ENCODE measurements at places on chromosomes 3 and 15.

- no peak for DNase-seq
These were observed 5.6 kb upstream of the MAGEF1 start for GRCh38 chr3:184717399-184717983.

DNA sequence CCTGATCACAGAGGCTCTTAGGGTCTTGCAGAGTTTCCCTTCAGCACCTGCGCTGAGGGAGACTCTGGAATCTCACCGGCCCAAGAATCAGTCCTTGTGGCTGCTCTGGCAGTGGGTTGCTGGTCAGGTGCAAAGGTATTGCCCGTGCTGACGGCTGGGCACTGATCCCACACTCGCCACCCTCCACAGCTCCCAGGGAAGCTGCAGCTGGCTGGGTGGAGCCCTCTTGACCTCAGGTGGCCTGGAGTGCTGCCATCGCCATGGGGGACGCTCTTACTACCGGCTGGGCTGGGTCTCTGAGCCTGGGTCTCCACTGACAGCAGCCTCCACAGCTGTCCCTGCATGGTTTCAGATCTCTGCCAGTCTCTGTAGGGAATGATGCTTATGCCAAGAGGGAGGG is 52.6 kb upstream of the EPHB3 start:
- no peak for DNase-seq

DNA sequence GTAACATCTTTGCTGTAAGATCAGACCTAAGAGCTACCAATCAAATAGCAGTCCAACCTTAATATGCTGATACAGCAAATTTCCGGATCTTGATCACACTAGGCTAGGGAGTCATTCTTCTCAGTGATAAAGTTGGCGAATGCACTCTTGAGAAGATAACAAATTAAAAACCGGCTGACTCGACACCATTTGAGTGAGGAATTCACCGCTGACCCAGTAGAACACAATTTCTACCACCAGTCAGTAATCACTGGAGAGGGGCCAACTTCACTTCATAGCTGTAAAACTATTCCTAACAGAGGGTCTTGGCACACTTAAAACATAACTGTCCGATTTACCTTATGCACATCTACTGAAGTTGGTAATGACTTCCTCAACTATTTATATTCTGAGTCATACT is 47.2 kb downstream of the MEIS2 start:
- no peak for DNase-seq

DNA sequence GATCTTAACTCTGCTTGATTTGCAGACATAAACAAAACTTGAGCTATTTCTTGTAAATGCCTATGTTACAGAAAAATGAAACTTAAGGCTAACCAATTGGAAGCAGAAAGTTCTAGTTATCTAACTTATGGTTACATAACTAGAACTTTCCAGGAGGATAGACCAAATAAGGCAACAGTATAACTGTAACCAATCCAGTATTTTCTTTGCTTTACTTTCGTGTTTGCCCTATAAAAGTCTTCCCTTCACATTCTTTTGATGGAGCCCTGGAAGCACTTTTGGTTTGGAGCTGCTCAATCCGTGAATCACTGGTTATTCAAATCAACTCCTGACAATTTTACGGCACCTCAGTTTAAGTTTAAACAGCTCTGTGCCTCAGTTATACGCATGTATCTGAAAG is 164.6 kb downstream of the SUCLG2 start:
- no peak for DNase-seq

- DNase-seq: no peak
These were observed 1.4 kb downstream of the CRTC3 start for GRCh38 chr15:90531147-90531546.

DNA sequence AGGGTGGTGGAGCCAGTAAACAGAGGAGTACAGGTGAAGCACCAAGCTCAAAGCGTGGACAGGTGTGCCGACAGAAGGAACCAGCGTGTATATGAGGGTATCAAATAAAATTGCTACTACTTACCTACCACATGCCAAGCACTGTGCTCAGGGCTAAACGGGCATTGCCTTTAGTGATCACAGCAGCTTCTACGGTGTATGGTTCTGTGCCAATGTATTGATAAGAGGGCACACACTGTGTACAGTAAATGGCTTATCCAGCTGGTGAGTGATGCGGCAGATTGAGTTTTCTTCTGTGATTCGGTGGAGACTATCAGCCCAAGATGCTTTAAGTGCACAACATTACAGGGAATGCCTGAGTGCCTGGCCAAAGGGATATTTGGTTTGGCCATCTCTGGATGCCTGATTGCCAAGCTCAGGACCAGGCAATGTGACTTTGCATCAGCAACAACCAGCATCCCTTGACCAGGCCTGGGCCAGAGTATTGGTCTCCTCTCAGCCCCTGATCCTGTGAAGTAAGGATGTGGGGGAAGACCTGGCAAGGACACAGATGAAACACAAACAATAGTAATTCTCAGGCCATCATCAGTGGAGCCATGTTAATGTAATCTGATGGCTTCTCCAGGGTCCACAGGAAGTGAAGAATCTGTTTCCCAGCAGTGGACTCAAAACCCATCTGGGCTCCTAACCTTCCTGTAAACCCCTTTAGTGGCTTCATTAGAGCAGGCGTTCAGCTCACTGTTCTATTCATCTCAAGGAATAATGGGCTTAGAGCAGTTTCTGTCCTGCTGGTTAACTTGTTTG is 14.1 kb downstream of the STARD5 start:
- no peak for DNase-seq

- no peak for DNase-seq
These were observed 150.9 kb upstream of the UBE2E2 start for GRCh38 chr3:23052208-23052607.

DNA sequence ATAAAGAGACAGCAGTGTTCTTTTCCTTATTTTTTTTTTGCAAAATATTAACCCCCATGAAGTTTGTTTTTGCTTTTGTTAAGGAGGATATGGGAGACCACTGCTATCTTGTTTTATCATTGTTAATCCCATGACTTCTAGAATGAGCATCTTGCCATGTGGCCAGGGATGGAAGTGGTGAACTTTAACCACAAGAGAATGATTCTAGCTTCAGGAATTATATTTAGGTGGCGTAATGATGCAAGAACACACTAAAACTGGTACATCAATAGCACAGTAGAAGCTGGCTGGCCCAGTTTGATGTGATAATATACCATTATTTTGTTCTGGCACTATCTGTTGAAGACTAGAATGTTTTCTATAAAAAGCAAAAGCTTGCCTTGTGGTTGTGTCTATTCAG is 720.9 kb downstream of the GRM7 start:
- DNase-seq: no peak

DNA sequence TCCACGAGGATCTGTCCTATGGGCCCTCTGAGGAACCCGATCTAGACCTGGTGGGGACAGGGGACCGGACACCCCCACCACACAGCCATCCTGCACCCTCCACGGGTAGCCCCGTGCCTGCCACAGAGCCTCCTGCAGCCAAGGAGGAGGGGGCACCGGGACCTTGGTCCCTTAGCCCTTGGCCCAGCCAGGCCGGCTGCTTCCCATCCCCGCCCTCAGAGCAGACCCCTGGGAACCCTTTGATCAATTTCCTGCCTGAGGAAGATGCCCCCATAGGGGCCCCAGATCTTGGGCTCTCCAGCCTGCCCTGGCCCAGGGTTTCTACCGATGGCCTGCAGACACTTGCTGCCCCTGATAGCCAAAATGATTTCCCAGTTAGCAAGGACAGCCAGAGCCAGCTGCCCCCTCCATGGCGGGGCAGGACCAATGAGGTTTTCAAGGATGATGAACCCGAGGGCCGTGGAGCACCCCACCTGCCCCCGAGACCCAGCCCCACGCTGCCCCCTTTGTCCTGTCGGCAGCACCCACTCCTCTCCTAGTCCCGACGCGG is 91.5 kb downstream of the TBC1D2B start:
- no peak for DNase-seq

- no peak for DNase-seq
These were observed 102.5 kb upstream of the COL6A5 start for GRCh38 chr3:130242850-130243569.

DNA sequence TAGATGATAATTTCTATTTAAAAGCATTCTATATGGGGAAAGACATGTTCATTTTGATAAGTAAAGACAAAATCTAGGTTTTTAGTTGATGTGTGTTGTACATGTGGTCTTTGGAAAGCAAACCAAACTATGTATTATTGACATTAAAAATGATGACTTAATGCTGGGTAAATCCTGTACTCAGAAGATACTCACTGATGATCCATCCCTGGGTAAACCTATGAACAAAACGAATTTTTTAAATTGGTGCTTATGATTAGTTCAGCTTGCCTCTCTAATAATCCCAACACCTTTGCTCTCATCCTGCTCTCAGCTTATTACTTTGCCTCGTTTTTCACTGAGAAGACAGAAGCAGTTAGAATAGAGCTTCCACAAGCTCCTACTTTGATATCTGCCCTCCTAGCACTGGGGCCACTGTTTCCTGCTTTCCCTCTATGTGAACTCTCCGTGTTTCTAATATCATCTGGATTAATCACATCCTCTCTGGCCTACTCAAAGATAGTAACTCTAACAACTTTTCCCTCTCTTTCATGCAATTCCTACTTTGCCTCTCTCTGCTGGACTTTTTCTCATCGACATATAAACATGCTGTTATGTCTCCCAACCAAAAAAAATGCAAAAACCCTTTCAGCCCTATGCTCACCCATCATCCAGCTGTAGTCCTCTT is 29.3 kb downstream of the RARRES1 start:
- DNase-seq: no peak

DNA sequence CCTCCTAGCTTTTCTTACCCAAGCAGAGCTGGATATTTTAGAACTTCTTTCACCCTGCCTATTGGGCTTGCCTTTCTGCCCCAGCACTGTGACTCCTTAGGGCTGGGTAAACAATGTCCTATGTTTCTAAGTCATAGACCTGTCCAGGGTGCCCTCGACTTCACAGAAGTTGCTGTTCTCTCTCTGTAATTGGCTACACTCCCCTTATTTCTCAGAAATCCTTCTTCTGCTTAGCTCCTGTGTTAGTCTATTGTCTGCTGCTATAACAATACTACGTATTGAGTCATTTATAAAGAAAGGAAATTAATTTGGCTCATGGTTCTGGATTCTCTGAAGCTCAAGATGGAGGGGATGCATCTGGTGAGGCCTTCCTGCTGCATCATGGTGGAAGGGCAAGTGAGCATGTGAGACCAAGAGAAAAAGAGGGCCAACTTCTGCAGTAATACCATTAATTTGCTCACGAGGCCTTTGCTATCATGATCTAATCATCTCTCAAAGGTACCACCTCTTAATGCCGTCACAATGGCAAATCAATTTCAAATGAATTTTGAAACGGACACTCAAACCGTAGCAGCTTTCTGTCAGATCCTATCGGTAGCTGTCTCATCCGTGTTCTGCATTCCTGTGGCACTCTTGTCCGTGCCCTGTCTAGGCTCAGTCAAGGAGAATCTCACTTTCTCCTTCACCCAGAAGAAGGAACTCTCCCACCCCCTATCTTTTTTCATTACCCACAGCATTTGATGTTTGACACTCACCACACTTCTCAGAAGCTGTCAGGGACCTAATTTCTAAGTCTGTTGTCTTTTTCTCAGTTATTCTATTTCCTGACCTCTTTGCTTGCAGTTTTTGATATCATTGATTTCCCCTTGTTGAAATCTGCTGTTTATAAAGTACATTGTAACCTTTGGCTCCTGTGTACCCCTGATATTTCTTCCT is 22.3 kb upstream of the GPR171 start:
- DNase-seq: no peak

DNA sequence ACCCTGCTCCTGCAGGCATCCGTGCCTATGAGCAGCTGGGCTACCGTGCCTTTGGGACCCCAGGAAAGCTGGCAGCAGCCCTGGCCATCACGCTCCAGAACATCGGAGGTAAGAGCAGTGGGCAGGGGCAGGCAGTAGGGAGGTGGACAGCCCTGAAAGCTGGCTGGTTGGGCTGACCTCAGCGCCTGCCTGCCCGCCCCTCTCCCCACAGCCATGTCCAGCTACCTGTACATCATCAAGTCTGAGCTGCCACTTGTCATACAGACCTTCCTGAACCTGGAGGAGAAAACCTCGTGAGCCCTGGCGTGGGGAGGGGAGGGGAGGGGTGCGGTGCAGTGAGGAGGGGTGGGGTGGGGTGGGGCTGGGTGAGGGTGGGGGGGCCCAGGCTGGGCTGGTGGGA is 10.5 kb downstream of the SLC38A3 start:
- DNase-seq: no peak

- no peak for DNase-seq
These were observed 27.0 kb upstream of the UBE3A start for GRCh38 chr15:25465835-25466234.

DNA sequence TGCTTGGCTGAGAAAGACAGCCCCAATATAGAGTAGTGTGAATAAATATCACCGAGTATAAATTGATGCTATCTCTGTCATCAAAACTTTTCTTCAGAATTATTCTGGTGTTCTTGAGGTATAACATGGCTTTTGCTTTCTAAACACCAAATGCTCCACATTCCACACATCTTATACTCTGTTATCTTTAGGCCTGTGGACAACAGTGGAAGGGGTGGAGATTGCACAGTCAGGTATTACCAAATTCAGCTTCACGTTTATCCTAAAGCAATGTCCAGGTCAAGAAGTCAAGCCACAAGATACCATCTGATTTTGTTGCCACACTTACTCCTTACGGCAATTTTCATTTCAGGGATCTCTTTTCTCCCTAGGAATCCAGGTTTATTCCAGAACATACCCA is 394.8 kb downstream of the SI start:
- no peak for DNase-seq

DNA sequence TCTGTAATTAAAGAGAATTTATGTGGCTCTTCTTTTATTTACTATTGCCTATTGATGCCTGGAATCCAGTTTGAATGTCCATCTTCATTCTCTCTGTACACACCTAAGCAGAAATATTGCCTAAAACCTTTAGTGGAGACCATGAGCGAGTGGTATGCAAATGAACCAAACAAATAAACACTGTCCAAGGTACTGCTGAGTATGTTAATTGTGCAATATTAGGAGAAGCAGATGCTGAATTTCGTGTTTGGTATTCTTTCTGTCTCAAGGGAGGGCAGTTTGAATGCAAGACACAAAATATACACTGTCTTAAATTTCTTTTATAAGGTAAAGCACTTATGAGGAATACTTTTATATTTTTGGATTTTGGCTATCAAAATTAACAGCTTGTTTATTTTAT is 440.9 kb downstream of the RBMS3 start:
- DNase-seq: no peak

- no peak for DNase-seq
These were observed 253.1 kb downstream of the CGGBP1 start for GRCh38 chr3:87805670-87806069.

DNA sequence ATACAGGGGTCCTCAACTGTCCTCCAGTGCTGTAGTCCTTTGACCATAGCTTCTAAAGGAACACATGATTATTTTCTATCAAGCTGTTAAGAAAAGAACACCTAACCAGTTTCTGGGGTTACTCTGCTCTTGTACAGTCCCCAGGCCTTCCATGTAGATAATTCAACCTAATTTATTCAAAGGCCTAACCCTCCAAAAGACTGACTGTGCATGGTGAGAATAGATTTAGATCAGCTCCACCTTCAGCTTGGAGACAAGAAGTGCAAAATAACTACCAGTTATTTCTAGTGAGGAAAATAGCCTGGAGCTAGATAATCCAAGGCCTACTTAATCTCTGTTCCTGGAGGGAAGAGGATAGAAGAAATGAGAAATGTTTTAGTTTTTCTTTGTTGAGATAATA is 87.9 kb downstream of the GMNC start:
- no peak for DNase-seq

- no peak for DNase-seq
These were observed 5.9 kb downstream of the STOML1 start for GRCh38 chr15:73986055-73986775.

GRCh38 chr15:67747921-67748320 is 77.4 kb upstream of the SKOR1 start:
- no peak for DNase-seq

- DNase-seq: no peak
These were observed 143.4 kb downstream of the CLSTN2 start for GRCh38 chr3:140078343-140078742.

GRCh38 chr15:73691396-73691795 is 7.2 kb downstream of the CD276 start:
- no peak for DNase-seq

Measured in activated T-cell treated with anti-CD3 and anti-CD28 coated beads, Interleukin-2, amount 50 U/mL, for 1 hour (primary cell).